ENCODE measurements at places on chromosomes 11 and 22.

DNA sequence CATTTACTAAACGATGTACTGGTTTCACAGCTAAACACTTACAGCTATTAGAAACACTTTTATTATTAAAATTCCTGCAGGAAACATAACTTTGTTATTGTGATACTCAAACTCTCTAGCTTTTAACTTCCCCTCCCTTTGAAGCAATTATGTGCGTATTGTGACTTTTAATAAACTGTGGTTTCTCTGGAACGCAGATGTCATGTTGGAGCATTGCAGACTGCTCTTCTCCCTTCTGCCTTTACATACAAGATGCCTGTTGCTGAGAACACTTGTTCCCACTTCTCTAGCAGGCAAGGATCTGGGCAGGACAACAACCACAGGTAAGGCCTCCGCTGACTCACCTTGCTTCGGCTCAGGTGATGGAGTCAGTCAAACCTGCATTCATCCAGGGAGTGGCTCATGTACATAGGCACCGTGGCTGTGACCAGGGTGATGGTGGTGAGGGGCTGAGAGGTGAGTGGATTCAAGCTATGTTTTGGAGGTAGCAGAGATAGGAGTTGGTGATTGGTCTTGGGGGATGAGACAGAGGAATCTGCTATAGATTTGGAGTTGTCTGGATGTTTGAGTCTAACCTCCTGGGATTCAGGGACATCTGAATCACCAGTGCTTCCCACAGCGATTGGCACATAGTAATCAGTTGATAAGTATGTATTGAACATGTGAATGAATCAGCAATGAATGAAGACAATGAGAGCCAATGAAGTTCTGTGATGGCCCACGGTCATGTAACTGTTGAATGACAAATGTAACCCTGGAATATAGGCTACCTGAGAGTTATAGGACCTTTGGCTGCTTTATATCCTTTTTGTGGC is 106.0 kb downstream of the ADAMTS15 start:
- no peak for DNase-seq

- DNase-seq = no peak
Measured at GRCh38 chr22:26977741-26978376, 320.5 kb downstream of the MIAT start.

DNA sequence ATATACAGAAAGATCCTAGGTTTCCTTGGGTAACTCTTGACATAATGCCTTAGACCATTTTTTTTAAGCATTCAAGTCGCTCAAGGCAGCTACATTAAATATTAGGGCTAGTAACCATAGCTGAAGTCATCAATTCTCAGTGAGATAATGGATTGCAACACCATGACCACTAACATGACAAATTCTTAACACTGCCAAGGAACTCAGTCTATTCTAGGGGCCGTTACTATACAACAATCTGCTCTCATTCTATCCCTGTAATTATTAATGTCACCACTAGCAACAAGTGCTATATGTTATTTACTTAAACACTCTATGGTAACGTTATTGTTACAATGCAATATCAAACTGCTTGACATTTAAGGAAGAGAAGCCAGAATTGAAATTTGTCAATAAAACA is 3.2 kb upstream of the STK33 start:
- no peak for DNase-seq

GRCh38 chr11:65418681-65419459 is 3.7 kb upstream of the NEAT1 start:
- peak; percentile 98 for DNase-seq

DNA sequence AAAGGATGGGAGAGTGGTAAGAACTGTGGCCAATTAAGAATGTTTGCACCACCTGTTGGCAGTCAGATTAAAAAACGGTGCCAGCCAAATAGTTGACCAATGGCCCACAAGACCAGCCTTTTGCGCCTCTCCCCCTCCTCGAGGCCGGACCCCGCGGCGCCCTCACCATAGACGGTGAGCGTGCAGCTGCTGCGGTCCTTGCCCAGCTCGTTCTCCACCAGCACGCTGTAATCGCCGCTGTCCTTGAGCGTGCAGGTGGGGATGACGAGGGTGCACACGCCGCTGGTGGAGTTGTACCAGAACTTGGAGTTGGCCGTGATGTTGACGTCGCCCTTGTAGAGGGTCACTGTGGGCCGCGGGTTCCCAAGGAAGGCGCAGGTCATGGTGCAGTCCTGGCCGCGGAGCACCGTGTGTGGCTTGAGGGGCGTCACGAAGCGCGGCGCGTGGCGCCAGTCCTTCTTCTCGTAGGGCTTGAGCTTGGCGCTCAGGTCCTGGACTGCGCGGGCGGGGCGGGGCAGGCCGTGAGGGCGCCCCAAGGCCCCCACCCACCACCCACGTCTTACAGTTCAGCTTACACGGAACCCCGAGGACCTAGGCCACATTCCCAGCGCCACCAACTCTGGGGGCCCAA is 7.2 kb downstream of the TMEM86A start:
- no peak for DNase-seq

DNA sequence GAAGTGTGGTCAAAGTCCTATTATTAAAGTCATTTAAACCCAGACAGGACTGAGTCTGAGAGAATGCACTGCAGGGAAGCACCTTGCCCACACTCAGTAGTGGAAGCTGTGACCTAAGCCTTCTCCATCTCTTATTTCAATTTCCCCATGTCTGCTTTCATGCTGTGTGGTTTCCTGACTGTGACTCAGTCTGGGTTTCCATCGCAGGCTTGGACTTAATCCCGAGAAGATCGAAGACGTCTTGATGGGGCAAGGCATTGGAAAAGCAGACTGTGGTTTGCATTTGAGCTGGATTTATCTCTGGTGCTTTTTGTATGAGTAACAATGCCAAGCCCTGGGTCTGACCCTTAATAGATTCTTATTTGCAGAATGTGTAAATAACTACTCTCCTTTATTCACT is 238.9 kb downstream of the NTM start:
- no peak for DNase-seq

DNA sequence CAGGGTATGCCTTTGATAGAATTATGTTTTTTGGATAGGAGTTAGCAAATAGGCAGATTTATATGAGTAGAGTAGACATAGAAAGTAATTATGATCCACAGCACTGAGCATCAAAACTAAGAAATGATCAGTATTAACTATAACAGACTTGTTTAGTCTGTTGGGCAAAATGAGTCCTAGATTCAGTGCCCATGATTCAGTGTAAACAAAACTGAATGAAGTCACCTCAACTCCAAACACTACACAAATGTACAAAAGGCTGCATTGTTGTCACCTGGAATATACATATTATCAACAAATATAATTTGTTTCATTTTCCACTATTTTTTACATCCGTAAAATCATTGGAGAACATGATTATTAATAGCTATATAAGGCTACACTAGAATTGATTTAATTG is 6.7 kb downstream of the UEVLD start:
- no peak for DNase-seq

- no peak for DNase-seq
Measured at GRCh38 chr11:36750349-36750748, 152.3 kb upstream of the RAG2 start.

- no peak for DNase-seq
Measured at GRCh38 chr11:69473276-69473845, 8.1 kb upstream of the LINC01488 start.

DNA sequence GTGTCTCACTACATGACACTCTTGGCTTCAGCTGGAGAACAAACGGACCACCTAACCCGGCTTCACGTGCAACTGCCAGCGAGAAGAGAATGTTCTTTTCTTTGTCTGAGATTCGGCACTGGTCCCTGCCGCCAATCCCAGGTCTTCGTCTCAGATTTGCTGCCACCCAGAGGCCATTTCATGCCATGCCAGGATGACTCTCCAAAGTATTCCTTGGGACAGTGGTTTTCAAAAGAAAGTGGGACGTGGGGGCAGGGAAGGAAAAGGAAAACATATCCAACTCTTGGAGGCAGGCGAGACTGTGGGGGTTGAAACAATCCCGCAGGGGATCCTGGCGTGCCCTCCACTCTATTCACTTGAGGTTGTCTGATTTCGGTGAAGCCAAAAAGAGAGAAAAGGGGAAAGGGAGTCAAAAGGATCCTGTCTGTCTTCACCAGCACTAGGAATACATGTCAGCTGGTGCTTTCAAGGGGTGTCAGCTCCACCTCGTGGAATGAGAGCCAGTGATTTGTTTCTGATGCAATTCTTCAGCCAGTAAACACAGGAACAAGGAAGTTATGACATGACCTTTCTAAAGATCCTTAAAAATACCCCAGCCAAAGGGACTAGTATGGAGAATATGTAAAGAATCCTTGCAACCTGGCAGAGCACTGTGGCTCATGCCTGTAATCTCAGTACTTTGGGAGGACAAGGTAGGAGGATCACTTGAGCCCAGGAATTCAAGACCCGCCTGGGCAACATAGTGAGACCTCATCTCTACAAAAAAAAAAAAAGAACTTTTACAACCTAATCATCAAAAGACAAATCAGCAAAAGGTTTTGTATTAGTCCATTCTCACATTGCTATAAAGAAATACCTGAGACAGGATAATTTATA is 41.0 kb upstream of the APLNR start:
- peak; percentile 48 for DNase-seq

GRCh38 chr11:117992136-117992535 is 5.9 kb downstream of the IL10RA start:
- DNase-seq = no peak

- no peak for DNase-seq
Measured at GRCh38 chr11:120281143-120281795, 41.3 kb downstream of the POU2F3 start.

DNA sequence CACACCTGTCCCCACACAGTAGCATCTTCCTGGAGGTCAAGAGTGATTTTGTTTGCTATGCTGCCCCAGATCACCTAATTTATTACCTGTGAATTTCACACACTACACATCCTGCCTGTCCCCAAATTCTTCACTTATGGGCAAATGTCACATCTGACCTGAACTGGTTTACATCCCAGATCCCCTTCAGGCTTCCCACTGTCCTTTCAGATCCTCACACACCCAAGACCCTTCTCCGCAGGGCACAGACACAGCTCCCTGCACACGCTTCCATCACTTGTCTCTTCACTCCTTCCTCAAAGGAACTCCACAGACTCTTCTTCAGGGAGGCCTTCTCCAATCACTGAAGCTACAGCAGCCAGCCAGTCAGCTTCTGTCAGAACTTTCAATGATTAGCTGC is 118.7 kb upstream of the IGLL5 start:
- DNase-seq = no peak

DNA sequence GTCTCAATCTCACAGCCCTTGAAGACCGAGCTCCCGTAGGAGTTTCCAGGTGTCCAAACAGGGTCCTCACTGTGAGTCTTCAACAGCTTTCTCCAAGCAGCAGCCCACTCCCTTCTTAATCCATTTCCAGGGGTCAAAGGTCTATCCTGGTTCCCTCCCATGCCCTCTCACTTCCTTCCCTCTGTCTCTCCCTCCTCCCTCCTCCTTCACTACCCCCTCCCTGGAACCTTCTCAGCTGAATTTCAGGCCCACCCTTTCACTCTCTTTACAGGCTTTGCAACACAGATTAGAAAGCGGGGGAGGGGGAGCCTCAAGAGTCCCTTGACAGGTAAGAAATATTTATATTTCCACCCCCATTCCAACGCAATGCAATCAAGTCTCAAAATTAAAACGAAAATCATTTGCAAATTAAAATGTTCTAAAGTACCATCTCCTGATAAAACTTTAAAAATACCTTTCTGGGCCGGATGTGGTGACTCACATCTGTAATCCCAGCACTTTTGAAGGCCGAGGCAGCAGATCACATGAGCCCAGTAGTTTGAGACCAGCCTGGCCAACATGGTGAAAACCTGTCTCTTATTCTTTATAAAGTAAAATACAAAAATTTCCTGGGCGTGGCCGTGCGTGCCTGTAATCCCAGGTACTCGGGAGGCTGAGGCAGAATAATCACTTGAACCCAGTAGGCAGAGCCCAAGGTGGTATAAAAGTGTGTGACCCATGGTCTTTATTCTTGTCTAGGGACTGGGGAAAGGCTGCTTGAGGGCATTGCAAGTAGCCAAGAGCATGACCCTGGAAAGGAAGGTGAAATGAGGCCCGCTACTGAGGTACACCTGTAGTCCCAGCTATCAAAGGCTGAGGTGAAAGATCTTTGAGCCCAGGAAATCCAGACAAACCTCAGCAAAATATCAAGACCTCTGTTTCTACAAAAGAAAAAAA is 865 bp upstream of the ZNF280A start:
- no peak for DNase-seq

DNA sequence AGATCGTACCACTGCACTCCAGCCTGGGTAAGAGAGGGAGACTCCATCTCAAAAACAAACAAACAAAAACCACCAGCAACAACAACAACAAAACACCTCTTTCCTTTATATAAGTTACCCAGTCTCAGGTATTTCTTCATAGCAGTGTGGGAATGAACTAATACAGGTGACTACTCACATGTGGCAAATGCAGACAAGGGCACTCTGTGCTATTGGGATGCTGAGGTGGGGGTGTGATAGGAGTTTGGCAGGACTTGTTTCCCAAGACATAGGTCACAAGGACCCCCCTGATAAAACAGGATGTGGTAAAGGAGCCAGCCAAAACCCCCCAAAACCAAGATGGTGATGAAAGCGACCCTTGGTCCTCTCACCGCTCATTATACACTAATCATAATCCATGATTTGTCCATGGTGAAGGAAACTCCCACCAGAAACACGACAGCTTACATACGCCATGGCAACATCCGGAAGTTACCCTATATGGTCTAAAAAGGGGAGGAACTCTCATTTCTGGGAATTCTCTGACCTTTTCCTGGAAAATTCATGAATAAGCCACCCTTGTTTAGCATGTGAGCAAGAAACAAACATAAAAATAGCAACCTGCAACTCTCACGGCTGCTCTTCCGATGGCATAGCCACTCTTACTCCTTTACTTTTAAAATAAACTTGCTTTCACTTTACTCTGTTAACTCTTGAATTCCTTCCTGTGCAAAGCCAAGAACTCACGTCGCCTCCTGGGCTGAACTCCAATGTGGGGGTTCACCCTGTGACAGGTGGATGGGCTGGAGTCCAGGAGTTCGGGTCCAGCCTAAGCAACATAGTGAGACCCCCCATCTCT is 18.8 kb upstream of the INCENP start:
- no peak for DNase-seq

GRCh38 chr11:35907648-35908431 is 36.0 kb upstream of the LDLRAD3 start:
- no peak for DNase-seq

- DNase-seq = no peak
Measured at GRCh38 chr11:65516135-65516968, 8.5 kb upstream of the SCYL1 start.

DNA sequence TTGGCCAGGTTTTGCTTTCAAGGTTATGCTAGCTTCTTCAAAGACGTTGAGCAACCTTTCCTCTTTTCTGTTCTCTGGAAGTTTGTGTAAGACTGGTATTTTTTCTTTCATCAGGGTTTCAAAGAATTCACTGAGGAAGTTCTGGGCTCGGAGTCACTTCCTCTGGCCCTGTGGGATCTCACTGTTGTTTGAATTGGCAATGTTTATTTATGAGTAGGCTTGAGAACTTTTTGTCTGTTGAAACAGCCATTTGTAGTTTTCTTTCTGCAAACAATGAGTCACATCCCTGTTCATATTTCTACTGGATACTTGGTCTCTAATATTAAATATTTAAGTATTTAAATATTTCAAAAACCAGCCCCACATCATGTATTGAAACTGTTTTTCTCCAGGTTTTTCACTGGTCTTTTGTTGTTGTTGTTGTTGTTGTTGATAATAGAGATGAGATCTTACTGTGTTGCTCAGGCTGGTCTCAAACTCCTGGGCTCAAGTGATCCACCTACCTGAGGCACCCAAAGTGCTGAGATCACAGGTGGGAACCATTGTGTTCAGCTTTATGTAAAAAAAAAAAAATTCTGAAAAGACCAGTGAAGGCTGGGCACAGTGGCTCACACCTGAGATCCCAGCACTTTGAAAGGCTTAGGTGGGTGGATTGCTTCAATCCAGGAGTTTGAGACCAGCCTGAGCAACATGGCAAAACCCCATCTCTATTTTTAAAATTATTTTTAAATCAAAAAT is 26.9 kb downstream of the SUSD2 start:
- DNase-seq = no peak

- no peak for DNase-seq
Measured at GRCh38 chr11:76459846-76460245, 15.0 kb downstream of the EMSY start.

Measured in activated CD8-positive, alpha-beta memory T cell treated with anti-CD3 and anti-CD28 coated beads, Interleukin-2, amount 10 ng/mL, durations not matched to agents 7 days and 5 days (primary cell).